ENCODE measurements at places on chromosomes 2 and 18.
A peak's percentile ranks its signal among the peaks of the same experiment; 100 is the strongest.

GRCh38 chr2:1808981-1809422 is 64.7 kb upstream of the PXDN start:
- no peak for DNase-seq

GRCh38 chr2:26811261-26811660 is 25.4 kb downstream of the CENPA start:
- no peak for DNase-seq

DNA sequence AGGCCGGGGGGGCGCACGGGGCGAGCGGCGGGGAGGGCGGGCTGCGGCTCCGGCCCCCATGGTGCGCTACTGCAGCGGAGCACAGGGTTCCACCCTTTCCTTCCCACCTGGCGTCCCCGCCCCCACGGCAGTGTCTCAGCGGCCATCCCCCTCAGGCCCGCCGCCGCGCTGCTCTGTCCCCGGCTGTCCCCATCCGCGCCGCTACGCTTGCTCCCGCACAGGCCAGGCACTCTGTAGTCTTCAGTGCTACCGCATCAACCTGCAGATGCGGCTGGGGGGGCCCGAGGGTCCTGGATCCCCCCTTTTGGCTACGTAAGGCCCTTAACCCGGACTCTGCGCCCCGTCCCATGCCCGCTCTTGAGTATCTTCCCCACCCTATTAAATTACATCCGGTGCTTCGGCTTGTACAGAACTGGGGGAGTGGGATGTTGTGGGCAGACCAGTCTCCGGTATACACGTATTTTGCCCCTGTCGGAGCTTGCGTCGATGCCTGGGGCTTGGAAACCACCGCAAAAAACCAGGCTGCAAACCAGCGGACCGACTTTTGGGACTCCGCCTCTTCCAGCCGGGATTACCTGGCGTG is 598 bp upstream of the WBP1 start:
- peak; percentile 51 for DNase-seq

GRCh38 chr2:231918501-231919330 is 7.5 kb downstream of the NPPC start:
- no peak for DNase-seq

DNA sequence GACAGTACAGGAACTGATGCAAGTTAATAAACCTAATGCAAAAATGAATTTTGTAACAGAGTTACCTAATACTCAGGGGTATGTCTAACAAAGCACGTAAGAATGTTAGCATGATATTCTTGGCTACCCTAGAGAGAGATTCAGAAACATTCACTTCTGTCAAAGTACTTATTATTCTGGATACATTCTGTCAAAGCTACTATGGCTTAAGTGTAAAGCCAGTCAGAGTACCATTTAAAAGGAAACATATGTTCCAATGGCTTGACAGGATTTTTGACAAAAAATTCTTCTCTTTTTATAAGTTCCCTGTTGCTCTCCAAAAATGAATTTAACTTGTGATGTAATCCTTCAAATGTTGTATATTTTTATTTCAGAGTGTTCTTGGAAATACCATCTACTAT is 85.5 kb downstream of the PIGN start:
- DNase-seq, result no peak

DNA sequence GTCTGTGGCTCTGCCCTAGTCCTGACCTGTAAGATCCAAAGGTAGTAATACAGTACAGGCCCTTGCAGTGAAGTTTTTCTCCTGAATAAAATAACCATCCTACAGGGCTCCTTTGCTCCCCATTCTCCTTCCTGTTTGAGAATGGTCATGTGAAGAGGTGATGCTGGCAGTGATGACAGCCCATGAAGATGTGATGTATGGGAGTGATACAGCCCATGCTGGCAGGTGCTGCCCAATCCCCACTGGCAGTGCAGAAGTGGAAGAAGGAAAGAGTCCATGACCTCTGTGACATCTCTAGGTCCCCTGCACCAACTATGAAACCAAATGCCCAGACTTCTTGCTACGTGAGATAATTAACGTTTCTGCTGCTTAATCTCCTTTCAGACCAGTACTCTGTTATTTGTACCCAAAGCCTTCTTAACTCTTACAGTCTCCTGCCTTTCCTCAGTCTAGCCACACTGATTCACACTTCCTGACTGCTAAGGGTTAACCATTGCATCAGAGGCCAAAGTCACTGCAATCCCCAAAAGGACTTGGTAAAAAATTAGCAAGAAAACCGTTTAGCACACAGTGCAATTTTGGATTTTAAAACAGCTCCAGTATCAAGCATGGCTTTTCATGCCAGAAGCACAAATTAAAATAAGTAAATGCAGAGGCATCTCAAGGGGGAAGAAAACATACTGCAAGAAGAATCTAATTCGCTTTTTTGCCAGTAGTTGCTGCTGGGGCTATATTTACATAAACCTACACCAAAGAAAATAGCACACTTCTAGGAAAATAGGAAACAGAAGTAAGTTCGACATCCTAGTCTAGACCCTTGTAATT is 98.0 kb downstream of the STK39 start:
- DNase-seq, result no peak

DNA sequence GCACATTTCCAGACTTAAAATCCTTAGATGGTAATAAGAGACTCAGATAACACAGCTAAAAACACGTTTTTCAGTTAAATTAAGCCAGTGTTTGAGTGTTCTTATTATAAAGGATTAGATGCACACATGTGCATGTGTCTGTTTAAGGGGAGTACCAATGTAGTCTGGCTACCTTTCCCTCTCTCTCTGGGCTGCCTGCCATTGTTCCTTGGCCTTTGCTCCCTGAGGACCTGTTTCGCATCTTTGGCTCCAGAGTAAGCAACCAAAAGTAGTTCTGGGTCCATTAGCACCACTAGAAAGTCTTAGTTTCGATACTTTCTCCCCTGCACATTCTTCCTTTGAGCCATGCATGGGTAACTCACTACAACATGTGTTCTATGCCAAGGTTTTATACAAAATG is 228.3 kb downstream of the TPGS2 start:
- no peak for DNase-seq

DNA sequence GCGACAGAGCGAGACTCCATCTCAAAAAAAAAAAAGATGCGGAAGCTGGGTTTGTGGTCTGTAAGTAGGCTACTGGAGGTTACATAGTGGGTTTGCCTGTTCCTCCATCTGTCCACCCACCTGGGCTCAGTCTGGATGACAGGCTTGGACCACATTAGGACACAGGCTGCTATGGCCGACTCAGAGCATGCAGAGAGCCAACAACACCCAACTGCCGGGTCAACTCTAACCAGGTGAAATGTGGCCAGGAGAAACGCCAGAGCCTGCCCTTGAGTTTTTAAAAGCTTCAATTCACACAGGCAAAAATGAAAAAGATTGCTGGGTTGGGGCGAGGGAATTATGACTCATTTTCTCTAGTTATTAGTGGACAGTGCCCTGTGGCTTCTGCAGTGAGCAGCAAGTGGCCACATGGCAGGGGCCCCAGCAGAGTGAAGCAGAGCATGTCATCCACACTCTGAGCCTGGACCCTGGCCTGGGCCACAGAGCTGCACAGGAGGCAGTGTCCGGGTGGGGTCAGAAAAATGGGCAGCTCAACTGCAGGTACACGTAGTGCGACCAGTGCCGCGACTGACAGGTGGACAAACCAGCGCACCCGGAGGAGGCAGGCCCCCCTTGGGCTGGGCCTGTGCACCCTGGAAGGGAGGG is 67.4 kb downstream of the BIN1 start:
- no peak for DNase-seq

DNA sequence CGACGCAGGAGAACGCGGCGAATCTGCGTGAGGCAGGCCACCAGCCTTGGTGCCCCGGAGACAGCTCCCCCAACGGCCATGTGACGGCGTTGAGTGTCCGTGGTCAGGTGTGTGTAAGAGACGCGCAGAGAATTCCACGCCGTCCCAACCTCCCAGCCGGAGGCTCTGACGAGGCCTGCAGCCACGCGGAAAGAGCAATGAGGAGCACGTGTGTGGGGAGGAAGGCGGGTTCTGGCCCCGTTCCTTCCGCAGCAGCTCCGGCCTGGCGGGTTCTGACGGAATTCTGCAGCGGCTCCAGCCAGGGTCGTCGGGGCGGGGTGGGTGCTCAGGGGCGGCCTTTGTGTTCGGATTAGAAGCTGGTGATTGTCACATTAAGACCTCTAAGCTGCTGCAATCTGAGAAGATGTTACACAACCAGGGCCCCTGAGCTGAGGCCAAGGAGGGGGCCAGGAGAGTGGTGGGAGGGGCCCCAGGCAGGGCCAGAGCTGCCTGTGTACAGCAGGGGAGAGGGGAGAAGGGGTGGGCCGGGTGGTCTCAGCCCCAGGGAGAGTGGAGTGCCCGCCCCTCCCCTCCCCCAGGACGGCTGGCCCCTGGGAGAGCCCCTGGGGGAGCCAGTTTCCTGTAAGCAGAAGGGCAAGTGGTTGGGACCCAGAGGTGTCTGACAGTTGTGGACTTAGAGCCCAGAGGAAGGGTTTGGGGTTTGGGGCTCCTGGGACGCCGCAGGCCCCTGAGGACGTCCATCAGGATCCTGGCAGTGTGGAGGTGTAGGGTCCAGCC is 5.1 kb upstream of the GAL3ST2 start:
- no peak for DNase-seq

GRCh38 chr18:7946734-7947377 is 379.7 kb downstream of the PTPRM start:
- DNase-seq, result no peak

DNA sequence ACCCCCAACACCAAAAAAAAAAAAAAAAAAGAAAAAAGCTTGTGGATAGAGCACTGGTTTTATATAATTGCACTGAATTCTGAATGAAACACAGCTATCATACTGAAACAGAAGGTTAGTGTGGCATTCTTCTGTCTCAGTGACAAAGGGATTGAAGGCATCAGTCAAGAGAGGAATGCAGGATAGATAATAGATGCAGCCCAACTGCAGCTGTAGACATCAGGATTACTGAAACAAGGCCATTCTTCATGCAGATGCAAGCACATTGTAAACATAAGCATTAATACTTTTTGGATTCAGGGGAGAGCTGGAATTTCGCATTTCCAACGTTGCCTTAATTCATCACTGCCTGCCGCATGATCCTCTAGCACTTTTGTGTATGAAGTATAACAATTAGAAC is 897.4 kb upstream of the KLHL29 start:
- no peak for DNase-seq

GRCh38 chr18:44635546-44635945 is 45.1 kb upstream of the SETBP1 start:
- no peak for DNase-seq

DNA sequence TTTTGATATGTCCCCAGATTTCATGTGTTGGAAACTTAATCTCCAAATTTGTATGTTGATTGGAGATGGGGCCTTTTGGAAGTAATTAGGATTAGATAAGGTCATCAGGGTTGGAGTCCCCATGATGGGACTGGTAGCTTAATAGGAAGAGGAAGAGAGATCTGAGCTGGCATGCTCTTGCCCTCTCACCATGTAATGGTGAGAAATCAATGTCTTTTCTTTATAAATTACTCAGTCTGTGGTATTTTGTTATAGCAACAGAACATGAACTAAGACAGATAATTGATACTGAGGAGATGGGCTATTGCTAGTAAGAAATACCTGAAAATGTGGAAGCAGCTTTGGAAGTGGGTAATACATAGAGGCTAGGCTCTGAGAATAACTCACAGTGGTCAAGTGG is 48.0 kb downstream of the CDC42EP3 start:
- DNase-seq, result no peak

DNA sequence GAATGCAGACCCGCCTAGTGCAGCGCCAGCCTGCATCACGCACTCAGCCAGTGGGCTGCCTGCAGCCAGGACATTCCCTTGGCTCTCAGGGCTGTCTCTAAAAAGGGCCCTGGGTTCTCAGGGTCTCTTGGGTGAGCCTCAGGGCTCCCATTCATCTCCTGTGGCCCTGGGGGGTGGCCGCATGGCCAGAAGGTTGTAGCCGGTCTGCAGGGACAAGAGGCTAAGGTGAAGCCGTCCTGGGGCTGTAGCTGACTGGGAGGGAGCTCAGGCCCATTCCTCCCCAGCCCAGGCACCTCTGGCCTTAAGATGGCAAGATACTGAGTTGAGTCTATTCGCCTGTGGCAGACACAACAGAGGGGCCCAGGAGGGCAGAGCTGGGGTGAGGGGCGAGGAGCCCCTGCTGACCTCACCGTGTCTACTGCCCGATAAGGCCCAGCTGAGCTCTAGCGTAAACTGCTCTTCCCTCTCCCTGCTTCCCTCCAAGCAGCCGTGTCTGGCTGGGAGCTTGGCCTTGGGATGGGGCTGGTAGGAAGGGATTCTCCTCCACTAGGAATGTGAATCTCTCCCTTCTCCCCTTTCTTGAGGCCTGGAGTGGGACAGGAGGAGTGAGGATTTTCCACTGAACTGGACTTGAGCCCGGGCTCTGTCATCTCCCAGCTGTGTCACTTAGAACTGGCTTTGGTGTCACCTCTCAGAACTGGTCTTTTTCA is 37.9 kb downstream of the INHBB start:
- DNase-seq, result no peak

- no peak for DNase-seq
These were observed 10.6 kb upstream of the MPP4 start for GRCh38 chr2:201709049-201709448.

GRCh38 chr2:236038096-236038495 is 130.1 kb downstream of the GBX2 start:
- DNase-seq, result no peak

GRCh38 chr2:33288011-33288410 is 188.4 kb upstream of the RASGRP3 start:
- DNase-seq, result no peak

DNA sequence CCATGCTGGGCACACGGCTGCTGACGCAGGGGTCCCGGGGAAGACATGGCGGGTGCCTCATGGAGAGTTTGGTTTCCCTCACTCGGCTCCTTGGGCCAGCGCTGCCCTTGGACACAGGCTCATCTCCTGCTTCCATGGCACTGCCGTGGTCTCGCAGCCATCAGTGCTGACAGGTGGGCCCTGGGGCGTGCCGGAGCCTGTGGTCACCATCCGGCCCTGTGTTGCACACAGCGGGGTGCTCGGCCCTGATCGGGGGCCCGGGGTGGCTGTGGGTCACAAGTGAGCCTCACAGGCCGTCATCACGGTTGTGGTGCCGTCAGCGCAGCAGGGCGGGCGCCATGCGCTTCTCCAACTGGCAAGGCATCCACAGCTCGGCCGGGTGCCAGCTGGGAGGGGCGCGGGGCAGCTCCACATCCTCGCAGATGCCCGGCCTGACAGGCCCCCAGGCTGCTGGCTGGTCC is 582 bp downstream of the RTP5 start:
- no peak for DNase-seq

- DNase-seq, result no peak
These were observed 34.3 kb upstream of the CD226 start for GRCh38 chr18:69981948-69982347.

GRCh38 chr2:62774555-62775366 is 69.2 kb downstream of the EHBP1 start:
- DNase-seq, result no peak

DNA sequence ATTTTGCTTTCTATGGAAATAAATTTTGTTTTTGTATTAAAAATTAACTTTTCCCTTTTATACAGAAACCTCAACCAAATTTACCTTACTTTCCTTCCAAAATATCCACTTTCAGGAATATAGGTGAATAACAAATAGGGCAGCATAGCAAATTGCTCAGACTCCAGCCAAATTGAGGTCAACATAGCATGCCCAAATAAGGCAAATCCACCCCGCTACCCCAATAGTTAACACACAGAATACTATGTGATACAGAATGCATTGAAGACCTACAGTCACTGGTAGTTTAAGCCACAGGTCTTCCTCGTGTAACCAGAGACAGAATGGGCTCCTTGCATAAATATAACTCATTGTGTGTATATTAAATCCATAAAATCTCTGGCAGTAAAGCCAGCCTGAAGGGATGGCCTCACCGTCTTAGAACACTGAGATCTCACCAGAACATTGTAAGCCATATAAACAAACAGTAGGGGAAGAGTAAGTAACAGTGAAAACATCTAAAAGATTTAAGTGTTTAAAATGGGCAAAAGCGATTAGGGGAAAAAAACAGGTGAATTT is 72.2 kb downstream of the PMAIP1 start:
- DNase-seq, result no peak
